ENCODE measurements at places on chromosomes 2 and 18.

- DNase-seq: no peak
Observed at GRCh38 chr2:66561645-66562303, 126.8 kb downstream of the MEIS1 start.

DNA sequence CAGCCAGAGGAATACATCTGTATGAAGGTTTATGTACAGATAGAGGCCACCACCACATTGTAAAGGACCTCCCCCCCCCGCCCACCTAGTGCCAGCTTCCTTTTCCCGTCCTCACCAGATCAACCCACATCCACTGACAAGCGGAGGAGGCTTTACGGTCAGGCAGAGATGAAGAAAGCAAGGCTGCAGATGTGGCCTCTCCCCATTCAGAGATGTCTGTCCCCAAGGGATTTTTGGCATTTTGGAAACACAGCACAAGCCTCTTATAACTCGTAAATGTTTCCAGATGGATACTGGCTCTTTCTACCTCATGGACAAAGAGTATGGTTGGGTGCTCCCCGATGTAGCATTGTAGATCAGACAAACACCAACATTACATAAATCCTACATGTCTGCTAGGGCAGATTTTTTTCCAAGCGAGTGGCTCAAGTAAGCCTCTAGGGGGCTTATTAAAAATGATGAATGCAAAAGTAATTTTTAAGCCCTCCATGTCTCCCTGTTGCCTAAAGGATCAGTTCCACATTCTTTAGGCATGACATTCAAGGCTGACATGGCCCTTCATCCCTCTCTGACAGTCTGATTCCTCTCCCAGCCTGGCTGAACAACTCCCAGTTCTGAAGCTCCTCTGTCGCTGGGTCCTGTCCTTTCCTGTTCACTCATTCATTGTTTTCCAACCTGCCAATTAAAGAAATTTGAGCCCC, 11.7 kb downstream of the VIT start:
- no peak for DNase-seq

GRCh38 chr2:237490795-237491194, 3.7 kb downstream of the MLPH start:
- DNase-seq: no peak

DNA sequence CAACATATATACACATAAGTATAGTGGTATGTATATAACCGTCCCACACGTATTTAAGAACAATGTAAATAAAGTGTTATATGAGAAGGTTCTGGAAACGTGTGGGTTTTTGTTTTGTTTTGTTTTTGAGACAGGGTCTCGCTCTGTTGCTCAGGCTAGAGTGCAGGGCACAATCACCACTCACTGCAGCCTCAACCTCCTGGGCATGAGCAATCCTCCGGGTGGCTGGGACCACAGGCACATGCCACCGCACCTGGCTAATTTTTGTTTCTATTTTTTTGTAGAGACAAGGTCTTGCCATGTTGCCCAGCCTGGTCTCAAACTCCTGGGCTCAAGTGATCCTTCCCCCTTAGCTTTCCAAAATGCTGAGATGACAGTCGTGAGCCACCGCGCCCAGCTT, 6.2 kb downstream of the ADAM17 start:
- no peak for DNase-seq

- DNase-seq: no peak
Observed at GRCh38 chr2:241751776-241752175, 17.3 kb downstream of the D2HGDH start.

DNA sequence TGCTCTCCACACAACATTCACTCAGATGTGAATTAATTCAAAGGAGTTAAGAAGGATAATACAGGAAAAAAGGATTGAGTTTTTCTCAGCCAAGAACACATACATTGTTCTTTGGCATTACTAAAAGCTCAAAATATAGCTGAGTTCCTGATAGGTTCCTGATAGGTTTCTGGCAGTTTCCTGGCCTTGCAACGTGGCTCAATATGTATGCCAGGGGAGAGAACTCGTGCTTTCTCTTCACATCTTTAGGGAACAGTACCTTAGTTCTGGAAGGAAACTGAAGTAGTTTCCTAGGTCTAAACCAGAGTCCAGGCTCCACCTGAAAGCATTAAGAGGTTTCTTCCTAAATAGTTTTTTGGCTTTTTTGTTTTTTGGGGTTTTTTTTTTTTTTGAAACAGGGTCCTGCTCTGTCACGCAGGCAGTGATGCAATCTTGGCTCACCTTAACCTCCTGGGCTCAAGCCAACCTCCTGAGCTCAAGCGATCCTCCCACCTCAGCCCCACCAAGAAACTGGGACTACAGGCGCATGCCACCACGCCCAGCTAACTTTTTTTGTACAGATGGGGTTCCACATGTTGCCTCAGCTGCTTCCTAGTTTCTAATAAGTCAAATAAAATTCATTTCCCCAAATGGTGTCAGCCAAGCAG, 42.8 kb downstream of the ESCO1 start:
- no peak for DNase-seq

DNA sequence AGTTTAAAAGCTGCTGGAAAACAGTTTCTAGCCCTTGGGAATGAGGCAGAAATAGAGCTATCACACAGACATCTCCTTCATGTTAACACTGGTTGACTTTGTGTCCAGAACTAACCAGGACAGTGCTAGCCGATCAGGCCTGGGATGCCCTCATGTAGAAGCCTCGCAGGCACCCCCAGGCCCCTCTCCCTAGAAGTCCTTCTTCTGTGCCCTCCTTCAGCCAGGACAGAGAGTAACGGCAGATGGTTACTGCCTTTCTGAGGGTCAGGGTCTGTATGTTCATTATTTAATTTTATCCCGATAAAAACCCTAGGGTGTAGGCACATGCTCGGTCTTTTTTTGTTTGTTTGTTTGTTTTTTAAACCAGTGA, 10.7 kb upstream of the RPL31 start:
- no peak for DNase-seq

GRCh38 chr2:119823734-119824334, 64.1 kb downstream of the PTPN4 start:
- peak; percentile 10 for DNase-seq

GRCh38 chr2:199862788-199863187, 11.8 kb upstream of the FTCDNL1 start:
- DNase-seq: no peak

DNA sequence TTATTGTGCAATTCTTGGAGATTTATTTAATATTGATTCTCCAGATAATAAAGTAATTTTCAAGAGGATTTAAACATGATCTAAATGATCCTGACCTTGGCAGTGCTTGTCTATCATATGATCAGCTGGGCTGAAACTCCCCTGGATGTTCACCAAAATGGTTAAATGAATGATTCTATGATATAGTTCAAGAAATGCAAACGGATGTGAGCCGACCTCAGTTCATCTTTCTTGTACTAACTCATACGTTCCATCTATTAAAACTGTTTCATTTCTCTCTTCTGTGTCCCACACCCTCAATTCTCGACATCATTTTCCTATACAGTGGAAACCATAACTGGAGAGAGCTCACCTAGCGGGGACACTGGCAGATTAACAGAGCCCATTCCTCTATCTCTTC, 281.7 kb upstream of the CCDC68 start:
- DNase-seq: no peak

DNA sequence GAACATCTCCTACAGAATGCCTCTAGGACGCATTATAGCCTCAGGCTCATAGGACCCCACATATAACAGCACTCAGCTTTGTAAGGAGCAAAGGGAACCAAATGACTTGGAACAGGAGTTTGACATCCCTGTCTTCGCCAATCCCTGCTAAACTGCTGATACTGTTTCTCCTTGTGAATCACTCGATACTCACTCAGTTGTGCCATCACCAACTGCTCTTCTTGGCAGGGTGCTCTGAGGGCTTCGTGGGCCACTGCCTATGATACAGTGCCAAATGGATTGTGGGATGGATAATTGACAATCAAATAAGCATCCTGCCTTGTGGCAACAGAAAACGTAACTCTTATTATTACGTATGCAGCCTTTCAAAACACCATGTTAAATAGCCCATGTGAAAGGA, 396.3 kb downstream of the RIT2 start:
- DNase-seq: no peak

DNA sequence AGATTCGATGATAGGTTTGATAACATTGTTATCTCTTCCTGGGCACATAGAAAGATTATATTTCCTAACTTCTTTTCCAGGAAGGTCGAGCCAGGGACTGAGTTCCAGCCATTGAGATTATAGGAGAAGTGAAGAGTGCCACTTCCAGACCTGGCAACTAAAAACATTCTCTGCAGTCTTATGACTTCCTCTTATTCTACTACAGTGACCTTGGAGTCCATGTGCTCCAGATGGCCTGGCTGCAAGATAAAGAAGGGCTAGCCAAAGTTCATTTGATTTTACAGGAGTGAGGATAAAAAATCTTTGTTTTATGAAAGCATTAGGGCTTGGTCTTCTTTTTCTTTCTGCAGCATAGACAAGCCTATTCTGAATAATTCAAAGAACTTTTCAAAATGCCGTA, 363.0 kb downstream of the FSIP2 start:
- no peak for DNase-seq

- DNase-seq: no peak
Observed at GRCh38 chr2:209387389-209387788, 36.5 kb upstream of the MAP2 start.

- DNase-seq: no peak
Observed at GRCh38 chr2:196247976-196248280, 76.5 kb upstream of the STK17B start.

DNA sequence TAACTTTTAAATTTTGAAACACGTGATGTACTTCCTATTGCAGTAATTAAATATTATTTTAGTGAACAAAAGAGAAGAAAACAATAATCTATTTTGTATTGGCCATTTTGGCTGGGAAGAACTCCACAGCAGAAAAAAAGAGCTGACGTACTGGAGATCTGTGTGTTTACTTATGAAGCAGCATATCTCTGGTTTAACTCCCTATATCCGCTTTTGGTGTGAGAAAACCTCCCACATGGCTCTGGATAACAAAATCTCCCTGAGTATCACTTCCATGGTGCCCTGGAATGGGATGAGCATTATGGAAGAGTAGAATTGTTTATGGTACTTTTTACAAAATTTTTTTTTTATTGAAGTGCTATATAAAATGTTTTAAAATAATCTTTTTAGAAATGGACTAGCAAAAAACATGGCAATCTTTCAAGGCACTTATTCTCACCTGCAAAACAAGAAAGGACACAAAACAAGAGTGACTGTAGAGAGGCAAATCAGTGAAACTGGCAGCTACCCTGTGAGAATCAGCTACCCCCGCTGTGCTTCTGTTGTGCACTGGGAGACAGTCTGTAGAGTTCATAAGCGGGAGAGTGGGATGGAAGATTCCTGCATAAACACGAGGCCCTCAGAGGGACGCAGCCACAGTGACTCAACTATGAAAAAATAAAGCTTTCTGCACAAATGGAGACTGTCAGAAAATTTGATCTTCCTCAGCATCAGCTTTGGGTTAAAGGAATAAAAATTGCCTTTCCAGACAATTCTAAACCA, 762.2 kb upstream of the HS6ST1 start:
- DNase-seq: no peak

DNA sequence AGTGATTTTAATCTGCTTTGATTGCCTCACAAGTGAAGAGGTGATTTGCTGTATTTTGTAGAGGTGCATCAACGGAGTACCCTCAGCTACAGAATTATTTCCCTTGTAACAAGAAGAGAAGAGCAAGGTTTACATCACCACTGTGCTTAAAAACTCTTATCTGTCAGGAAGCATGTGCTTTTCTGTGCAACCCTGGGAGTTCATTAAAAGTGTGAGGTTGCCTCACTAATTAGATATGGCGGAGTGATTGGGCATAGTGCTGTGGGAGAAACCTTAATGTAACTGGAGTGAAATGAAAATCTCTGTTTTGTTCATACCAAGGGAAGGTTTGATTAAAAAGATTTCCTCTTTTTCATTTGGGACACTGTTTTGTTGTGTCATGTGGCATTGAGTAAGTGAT, 544.7 kb downstream of the PARD3B start:
- DNase-seq: no peak

DNA sequence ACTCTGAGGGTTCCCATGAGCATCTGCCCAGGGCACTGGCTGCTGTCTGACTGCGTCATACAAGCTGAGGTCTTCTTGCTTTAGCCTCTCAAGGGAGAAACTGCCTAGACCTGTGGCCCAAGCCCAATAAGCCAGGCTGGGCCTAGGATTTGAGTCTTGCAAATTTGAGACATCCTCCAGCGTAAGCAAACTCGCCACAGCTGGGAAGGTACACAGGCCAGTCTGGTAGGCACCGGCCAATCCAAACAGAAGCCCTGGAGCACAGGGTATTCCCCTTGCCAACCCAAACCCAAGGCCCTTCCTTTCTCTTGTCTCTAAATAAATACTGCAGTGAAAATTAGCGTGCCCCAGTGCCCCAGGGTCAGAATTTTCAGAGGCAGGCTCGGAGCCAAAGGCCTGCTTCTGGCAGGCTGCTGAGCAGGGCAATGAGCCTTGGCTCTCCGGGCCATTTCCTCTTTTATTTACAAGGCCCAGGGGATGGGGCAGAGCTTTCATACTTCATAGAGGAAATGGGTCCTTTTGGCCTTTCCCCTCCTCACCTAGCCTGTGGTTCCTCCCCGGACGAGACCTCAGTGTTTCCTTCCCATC, 33.3 kb downstream of the POLR1A start:
- DNase-seq: no peak

DNA sequence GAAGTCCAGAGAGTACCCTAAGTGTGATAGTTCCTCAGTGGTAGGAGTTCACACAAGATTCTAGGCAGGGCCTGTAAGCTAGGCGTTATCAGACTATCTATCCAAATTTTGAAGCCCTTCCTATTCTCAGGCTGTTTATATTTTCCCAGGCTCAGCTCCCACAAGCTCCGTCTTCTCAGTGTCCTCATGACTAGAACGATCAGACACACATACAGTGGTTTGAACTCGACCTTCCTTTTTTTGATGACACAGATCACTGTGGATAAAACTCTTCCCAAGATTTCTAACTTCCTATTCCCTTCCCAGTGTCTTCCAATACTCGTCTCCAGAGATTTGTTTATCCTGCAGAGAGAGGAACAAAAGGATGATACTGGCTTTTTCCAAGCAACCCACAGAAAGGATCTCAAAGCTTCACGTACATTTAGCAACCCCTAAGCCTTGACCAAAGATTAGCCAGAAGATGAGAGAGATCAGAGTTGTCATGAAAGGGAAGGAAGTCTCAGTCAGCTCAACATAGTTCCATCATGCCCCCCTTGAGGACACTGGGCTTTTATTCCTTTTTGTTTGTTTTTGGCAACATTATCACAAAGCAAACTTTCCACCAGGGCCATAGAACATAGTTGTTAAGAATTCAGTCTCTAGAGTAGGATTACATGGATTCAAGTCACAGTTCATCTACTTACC, 42.3 kb upstream of the DOK6 start:
- DNase-seq: no peak

GRCh38 chr2:86753606-86754005, 33.5 kb downstream of the RMND5A start:
- no peak for DNase-seq

DNA sequence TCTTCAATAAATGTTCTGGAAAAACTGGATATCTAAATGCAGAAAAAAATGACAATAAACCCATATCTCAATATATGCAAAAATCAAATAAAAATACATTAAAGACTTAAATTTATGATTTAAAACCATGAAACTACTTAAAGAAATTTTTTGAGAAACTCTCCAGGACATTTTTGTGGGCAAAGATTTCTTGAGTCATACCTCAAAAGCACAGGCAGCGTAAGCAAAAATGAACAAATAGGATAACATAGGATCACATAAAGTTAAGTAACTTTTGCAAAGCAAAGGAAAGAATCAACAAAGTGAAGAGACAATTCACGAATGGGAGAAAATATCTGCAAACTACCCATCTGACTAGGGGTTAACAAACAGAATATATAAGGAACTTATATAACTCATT, 1545.5 kb downstream of the SUCLG1 start:
- DNase-seq: no peak

GRCh38 chr2:6525475-6525964, 340.2 kb downstream of the CMPK2 start:
- DNase-seq: no peak
